A673 (cell line): ENCODE measurements at places on chromosomes 3 and 15.

DNA sequence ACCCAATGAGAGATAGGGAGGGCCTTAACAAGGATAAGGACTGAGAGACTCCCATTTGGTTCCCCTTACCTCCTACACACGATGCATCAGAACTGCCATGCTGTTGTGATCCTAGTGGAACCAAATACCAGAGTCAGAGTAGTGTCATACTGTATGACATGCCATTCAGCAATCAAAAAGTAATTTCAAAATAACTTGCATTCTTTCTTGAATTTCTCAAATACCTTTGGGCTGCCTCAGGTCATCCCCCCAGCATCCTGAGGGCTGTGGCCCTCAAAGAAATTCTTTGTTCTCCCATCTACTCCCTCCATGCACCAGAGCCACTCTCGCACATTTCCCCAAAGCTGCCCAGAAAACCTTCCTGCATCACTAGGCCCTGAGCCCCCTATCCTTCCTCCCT lies 68.9 kb upstream of the PPP2R3A start:
- DNase-seq: no peak

- DNase-seq: no peak
Measured at GRCh38 chr3:25567388-25567787, 97.3 kb downstream of the TOP2B start.

DNA sequence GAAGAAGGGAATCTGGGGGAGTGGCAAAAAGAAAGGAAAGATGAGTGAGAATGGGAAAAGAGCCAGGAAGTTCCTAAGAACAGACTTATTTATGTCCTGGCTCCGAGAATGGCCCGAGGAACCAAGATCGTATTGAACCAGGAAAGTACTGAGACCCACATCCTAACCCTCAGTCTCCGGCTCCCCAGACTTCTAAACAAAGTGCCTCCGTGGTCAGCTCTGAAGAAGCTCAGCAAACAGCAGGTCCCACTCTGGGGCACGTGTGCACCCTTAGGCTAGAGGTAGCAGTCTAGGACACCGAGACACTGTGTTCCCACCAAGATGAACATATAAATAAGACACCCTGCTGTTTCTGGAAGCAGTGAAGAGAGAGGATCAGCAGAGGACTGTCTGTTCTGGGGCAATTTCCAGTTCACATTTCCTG lies 307.4 kb downstream of the NTRK3 start:
- DNase-seq: no peak

DNA sequence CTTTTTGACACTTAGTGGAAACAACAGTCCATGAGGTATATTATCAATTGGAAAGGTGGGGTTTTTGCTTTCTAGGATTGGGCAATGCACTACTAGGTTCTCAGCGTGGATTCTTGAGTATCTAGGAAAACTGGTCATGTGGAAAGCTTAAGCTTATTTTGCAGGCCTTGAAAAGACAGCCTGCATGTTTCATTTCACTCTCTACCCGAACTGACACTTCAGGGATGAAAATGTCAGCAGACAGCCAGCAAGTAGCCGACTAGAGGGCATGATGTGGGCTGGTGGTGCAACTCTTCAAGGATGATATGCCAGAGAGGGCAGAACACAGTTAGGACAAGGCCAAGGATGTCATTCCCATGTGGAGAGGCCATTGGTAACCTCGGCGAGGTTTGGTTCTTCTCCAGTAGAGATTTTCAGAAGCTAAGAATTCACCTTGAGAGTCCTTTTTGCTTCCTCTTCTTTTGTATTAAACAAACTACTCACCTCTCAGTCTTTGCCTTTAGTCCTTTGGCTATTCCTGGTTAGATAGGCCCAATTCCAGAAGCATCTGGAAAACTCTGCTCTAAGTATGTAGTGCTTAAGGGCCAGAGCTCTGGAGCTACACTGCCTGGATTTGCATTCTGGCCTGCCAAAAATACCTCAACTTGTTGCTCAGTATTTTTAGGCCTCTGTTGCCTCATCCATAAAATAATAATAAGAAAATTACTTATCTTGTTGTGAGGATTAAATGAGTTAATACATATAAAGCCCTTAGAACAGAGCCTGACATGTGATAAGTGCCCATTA lies 17.9 kb downstream of the LPP start:
- DNase-seq: no peak

DNA sequence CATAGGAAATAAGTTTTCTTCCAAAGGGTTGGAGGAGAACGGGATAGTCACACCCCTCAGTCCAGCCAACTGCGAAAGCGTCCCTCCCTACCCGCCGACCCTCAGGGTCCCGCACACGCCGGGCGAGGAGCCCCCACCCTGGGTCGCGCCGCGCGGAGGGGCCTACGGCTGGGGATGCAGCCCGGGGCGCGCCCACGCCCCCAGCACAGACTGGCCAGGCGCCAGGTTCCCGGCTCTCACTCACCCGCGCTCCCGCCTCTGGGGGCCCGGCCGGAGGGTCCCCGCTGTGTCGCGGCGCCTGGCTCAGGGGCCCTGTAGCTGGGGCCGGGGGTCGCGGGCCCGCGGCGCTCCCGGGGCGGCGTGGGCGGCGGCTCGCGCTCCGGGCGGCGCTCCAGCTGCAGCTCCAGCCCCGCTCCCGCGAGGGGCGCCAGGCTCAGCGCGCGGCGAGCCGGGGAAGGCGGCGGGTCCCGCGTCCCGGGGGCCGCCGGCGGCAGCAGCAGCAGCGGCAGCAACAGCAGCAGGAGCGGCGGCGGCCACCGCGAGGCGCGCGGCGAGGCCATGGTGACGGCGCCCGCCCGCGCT lies 375 bp downstream of the HEG1 start:
- DNase-seq: peak; percentile 46

DNA sequence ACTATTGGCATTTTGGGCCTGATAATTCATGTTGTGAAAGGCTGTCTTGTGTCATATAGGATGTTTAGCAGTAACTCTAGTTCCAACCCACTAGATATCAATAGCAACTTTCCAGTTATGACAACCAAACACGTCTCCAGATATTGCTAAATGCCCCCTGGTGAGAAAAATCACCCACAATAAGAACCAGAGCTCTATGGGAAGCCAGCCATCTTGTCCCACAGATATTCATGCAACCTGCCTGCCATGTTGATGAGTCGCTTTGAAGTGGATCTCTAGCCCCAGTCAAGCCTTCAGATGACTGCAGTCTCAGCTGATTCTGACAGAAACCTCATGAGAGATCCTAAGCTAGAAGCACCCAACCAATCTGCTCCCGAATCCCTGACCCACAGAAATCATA lies 5.6 kb upstream of the TNIK start:
- no peak for DNase-seq

DNA sequence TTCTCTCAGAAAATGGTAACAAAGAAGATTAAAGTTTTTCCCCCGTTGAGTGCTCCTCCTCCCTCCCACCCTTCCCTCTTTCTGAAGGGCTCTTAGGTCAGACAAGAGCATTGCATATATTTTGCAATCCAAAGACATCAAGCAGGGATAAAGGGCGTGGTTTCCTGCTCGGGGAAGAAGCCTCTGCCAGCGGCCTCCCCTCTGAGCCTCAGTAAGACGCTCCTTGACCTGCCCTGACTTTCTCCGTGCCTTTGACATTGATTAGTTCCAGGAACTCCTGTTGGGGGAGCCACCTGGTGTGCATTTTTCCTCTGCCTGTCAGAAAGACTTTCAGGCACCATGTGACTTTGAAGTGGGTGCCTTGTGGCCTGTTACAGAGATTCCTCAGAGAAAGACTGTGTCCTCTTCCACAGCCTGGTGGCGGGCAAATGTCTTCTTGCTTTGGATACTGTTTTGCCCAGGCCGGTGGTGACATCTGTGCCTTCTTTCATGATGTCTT lies 87.2 kb upstream of the TBL1XR1 start:
- DNase-seq: peak; percentile 95
